ENCODE measurements at places on chromosomes 5 and 9.

DNA sequence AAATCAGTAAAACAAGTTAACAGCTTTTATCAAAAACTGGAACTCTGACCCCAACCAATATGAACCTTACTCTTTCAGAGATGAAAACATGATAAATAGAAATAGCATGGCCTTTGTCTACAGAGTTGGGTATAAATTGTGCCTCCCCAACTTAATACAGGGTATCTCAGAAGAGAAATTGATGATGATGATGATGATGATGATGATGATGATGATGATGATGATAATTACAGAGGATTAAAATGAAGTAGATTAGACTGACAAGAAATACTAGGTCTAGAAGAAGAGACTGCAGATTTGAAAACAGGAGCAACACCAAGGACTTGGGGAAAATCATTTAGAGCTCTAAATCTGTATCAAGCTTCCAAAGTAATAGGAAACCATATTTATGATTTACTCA lies 27.1 kb downstream of the PFDN1 start:
- DNase-seq: no peak

DNA sequence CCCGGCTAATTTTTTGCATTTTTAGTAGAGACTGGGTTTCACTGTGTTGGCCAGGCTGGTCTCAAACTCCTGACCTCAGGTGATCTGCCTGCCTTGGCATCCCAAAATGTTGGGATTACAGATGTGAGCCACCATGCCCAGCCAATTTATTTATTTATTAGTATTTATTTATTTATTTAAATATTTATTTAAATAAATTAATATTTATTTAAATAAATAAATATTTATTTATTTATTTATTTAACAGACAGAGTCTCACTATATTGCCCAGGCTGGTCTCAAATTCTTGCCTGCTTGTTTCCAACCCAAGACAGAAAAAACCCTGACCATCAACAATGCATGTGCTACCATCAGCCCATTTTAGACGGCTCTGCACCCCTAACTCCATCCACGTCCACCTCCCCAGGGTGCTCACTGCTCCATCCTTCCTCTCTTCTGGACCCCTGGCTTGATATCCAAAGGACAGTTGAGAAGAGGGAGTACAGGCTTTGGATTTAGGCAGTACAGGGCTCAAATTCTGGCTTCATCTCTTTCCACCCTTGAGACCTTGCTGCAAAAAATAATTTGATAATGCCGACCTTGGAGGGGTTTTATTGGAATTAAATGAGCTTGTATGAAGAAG lies 232.6 kb downstream of the MED10 start:
- DNase-seq: no peak

DNA sequence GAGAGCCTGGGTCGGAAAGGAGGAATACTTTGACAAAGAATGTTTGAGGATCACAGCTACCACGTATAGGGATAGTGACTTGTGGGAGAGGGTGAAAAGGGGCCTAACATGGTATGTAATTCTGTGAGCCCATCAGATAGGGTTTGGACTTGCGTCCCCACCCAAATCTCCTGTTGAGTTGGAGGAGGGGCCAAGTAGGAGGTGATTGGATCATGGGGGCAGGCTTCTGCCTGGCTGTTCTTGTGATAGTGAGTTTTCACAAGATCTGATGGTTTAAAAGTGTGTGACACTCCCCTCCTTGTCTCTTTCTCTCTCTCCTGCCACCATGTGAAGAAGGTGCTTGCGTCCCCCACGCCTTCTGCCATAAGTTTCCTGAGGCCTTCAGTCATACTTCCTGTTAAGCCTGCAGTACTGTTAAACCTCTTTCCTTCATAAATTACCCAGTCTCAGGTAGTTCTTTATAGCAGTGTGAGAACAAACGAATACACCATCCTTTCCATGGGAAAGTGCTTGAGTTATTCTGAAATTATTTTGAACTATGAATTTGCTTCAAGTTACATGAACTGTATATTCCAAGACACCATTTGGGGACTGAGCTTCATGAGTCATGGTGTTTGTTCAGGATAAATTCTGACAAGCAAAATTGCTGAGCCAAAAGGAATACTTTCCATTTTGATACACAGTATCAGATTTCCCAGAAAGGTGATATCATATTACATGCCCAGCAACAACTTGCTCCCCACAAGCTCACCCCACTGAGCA lies 68.8 kb upstream of the SSBP2 start:
- no peak for DNase-seq

- DNase-seq: peak; percentile 52
These were observed 27.9 kb upstream of the DTWD2 start for GRCh38 chr5:119016125-119016774.

GRCh38 chr5:140225396-140225795 lies 50.4 kb downstream of the CYSTM1 start:
- DNase-seq: no peak

- DNase-seq: no peak
These were observed 16.5 kb downstream of the GRXCR2 start for GRCh38 chr5:145856285-145856818.

- no peak for DNase-seq
These were observed 17.4 kb upstream of the SPDL1 start for GRCh38 chr5:169566202-169566601.

DNA sequence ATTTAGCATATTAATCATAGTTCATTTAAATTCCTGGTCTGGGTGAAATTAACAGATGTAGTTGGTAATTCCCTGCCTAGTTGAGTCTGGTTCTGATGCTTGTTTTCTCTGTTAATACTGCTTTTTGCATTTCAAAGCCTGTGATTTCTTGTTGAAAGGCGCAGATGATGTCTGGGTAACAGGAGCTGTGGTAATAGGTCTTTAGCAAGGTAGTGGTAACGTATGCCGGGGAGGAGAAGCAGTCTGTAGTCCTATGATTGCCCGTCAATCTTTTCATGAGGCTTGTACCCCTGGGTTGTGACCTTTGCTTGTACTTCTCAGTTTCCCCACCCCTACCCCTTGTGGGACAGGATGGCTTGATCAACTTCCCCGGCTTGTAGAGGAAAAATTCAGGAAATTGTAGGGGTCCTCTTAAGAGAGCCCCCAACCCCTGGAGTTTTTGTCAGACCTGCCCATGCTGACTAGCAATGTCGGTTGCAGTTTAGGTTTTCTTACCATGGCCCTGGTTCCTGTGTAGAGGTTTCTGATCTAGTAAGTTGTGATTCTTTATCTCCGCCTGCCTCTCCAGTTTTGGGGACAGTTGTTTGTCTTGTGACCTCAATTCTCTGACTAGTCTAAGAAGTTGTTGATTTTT lies 55.4 kb downstream of the SPIN1 start:
- DNase-seq: no peak

GRCh38 chr5:78537821-78538220 lies 110.8 kb downstream of the LHFPL2 start:
- peak; percentile 19 for DNase-seq

GRCh38 chr5:55191165-55191564 lies 18.2 kb upstream of the CDC20B start:
- no peak for DNase-seq

GRCh38 chr5:153756540-153756939 lies 266.1 kb downstream of the GRIA1 start:
- DNase-seq: no peak

DNA sequence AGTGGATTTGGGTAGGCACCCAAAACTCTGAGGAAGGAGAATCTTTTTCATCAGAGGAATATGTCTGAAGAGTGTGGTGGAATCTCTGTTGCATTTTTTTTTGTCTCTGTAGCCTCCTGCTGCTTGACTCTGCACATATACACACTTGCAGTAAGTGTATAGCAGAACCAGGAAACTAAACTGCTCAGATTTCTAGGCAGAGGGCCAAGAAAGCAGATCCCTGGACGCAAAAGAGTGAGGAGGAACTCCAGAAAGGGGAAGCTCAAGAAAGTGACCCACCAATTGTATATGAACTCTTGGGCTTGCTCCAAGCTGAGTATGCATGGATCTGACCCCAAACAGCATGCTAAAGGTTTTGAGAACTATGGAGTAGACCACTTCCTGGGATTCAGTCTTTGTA lies 181.8 kb downstream of the GADD45G start:
- no peak for DNase-seq

GRCh38 chr5:79961716-79962574 lies 29.1 kb downstream of the MTX3 start:
- DNase-seq: no peak

DNA sequence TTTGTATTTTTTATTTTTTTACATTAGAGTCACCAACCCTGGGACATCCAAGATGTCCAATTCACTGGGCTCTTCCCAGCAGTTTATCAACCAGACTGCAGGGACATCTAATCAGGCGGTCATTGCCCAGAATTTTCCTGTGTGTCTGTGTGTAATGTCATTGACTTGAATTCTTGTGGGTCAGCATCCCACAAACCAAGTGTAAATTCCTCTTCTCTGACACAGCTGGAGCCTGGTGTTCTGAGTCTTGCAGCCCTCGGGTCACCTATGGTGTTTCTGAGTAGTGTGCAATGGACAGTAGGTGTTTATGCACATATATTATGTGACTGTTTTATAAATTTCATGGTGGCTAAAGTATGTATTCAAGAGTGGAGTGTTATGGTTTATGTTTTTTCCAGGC lies 815.7 kb downstream of the SEMA5A start:
- DNase-seq: no peak

DNA sequence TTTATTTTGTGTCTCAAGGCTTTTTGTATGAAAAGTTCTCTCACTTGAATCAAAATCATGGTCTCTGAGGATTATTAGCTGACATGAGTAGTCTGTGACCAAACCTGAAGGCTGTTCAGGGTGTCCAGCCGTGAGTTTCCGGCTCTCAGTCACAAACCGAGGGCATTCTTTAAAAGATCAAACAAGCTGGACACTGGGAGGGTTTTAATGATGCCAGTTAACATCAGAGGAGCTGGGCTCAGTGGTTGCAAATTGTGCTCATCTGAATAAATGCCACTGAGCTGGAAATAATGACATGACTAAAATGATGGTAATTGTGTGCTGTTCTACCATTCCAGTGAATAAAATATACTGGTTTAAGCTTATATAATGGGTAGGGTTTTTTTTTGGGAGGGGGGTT lies 153.1 kb downstream of the FOCAD start:
- no peak for DNase-seq

- DNase-seq: no peak
These were observed 166.4 kb downstream of the PIK3R1 start for GRCh38 chr5:68381909-68382308.

- DNase-seq: no peak
These were observed 17.2 kb downstream of the OR2S2 start for GRCh38 chr9:35940458-35941407.

GRCh38 chr5:113190347-113190746 lies 213.7 kb downstream of the DCP2 start:
- no peak for DNase-seq

- no peak for DNase-seq
These were observed 429.9 kb downstream of the CAAP1 start for GRCh38 chr9:26462751-26463150.

- DNase-seq: no peak
These were observed 1047.3 kb upstream of the SEMA6A start for GRCh38 chr5:117621921-117622320.

DNA sequence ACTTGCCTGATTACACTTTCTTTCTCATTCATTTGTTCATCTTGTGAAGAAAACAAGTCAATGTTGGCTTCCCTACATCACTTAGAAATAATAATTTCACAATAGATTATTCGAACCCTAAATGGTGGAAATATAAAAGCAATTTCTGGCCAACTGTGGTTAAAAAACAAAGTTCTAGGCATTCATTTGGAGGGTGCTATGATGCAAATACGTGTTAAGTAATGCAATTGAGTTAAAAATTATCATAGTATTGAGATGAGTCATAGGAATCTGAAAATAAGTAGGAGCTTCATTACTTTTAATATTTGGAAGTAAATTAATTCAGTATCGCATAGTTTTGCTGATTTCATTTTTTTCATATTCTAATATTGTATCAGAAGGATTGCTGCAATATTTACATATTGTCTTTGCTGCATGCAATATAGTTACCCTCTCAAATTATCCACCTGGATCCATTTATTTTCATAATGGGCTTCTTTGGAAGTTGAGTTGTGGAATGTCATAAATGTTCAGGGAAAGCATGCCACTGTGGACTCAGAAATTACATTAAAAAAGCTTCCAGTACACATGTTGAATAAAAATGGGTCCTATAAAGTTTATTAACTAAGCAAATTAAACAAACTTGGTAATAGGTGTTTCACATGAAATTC lies 647.7 kb upstream of the WWC1 start:
- DNase-seq: no peak

DNA sequence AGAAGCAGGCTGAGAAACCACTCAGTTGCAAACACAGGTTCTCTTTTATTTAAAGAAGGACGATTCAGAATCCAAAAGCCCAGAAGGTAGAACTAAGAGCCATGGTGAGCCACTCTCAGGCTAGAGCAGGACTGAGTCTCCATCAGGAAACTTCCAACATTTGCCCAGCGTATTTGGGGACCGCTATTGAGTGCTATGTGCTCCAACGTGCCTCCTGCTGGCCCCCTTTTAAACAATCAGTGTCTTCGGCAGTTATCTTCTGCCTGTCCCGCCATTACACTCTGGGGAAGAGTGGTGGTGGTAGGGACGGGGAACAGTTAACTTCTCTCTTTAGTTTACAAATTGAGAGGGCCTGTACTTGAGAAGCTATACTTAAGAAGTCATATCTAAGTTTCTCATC lies 78.1 kb downstream of the DENND1A start:
- DNase-seq: no peak

DNA sequence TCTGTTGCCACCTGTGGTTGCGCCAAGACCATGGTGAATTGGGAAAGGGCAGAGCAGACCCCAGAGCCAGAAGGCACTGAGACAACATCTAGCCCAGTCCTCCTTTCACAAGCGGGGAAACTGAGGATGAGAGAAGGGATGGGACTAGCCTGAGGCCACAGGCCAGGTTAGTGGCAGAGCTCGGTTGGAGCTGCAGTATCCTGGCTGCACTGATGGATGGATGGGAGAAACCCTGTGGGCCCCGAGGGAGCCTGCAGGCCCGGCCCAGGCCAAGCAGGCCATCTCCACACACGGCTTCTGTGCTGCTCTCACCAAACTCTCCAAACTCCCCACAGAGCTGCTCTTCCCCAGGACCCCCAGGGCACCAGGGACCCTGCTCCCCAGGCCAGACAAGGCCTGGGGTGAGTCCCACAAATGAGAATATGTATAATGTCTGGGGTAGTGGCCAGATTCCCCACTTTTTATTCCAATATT lies 60.2 kb downstream of the TSTD2 start:
- DNase-seq: no peak

DNA sequence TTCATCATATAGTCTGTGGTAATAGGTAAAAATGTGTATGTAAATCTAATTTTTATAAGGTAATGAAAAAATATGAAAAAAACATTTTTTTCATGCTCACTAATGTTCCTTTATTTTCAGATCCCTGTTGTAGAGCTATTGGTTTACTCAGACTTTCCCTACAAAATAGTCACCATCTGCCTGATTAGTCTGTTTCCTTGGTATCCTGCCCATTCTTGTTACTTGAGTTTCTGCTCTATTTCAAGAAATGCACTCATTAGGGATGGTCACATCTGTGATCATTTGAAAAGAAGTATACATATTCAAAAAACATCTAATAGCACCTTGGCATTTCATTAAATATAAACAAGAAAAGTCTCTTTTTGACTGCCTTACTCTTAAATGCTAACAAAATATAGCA lies 21.6 kb upstream of the RASA1 start:
- no peak for DNase-seq

- DNase-seq: no peak
These were observed 5.8 kb downstream of the GM2A start for GRCh38 chr5:151258816-151259215.
